ENCODE measurements at places on chromosomes 7 and 10.

DNA sequence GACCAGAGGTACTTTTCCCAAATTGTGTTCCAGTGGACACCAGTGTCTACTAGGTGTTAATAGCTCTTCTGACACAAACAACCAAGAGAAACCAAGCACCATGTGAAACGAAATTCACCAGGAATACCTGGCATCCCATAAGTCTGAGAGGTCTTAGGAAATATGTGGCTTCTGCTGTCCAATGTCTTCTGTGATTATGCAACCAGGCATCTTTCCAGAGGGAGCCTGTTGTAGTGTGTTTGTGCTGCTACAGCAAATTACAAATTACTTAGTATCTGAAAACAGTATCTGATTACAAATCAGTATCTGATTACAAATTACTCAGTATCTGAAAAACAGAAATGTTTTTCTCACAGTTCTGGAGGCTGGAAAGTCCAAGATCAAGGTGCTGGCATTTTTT lies 133.6 kb upstream of the NPVF start:
- DNase-seq = no peak

DNA sequence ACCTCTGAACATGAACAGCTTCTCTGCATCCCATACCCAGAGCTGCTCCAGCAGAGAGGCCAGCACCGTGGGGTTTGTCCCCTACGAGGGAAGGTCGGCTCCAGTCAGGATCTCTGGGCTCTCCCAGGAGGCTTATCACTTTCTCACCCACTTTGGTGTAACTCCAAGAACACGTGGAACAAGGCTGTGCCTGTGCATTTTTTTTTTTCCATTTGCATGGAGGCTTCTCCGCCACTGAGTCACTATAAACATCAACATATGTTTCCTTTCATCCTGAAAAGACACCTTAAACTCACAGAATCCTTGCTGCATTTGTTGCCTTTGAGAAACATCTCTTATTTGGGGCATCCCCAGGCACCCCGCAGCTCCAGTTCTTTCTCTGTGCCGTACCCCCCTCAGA lies 29.4 kb upstream of the ECHDC3 start:
- DNase-seq = no peak

DNA sequence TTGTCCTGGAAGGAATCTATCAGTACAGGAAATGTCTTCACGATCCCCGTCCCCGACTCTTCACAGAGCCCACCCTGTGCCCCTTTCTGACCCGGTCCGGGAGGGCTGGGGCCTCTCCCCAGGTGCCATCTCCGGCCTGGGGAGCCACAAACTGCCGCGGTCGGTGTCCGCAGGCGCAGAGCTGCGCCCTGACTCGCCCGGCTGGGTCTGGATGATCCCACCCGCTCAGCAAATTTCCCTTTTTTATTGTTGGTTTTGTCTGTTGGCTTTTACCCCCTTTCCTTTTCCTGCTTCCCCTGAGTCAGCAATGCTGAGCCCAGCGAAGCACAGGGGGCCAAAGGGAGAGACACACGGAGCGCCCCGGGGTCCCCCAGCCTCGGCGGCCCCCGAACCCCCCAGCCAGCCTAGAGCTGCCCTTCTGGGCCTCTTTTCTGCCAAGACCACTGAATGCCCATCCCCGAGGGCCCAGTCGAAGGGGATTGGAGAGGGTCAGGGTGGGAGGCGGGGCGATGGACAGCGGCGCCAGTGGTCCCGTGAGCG lies 30.9 kb downstream of the LEP start:
- no peak for DNase-seq

DNA sequence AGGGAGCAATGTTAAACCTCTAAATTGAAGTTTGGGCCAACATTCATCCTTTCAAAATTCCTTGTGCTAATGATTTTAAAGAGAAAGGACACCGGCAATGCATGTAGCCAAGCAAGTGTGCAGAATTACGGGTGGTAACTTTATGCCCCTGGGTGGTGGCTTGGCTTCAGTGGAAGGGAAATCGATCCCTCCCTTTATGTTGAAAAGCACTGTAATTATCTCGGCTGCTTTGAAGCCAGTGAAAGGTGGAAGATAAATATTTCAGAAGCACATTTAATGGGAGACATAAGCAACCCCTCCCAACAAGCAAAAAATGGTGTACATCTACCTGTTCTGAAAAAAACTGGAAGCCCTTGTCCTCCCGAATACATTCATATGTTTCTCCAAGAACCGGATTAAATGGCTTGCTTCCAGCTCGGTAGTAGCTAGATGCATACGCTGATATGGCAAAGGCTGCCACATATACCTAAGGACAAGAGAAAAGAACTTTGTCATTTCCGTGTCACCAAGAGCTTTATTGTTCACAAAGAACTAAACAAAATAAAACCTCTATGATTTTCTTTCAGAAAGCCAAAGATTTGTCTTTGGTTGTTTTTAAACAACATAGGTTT lies 73.3 kb upstream of the GSDME start:
- DNase-seq = no peak

DNA sequence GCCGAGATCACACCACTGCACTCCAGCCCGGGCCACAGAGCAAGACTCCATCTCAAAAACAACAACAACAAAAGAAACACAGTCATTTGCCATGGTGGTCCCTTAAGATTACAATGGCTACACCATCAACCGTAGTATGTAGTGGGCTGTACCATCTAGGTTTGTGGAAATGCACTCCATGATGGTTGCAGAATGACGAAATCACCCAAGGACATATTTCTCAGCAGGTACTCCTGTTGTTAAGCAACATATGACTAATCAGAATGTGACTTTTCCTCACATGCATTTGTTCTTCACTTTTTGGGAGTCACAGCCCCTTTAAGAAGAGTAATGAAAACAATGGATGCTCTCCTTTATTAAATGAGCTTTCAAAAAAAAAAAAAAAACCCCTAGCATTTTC lies 11.0 kb downstream of the SVIL start:
- DNase-seq = no peak

- DNase-seq = no peak
Measured at GRCh38 chr10:11993834-11994468, 48.7 kb downstream of the UPF2 start.

DNA sequence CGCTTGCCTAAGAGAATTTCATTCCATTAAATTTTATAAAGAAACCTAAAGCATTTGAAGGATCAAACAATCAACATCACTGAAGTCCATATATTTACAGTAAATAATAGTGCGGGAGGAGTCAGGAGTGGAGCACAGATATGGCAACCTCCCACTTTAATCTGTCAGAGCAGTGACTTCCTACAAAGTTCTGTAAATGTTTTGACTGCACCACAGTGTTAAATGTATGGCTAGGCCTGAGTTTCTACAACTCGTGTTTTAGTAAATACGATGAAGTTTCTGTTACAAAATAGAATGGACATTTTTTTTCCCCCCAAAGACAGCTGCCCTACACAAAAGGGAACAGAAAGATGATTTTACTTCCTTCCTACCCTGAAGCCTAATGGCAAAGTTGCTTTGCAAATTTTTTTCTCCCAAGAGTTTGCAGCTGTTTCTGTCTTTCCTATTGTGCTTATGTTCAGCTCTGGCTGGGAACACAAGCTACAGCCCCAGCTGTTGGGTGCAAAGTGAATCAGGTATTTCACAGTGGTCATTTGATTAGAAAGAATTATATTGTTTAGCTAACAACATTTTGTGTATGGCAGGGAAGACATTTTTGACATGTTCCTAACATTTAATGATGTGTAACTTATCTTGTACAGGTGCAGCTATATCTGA lies 62.1 kb downstream of the MET start:
- DNase-seq = no peak

DNA sequence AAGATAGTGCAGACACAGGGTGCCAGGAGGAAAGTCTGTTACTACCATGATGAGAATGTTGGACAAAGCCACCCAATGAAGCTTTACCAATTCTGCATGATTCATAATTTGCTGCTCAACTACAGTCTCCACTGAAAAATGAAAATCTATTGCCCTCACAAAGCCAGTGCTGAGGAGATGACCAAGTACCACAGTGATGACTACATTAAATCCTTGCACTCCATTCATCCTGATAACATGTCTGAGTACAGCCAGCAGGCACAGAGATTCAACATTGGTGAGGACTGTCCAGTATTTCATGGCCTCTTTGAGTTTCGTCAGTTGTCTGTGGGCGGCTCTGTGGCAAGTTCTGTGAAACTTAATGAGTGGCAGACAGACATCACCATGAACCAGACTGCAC lies 144.0 kb downstream of the PLCE1 start:
- no peak for DNase-seq

- DNase-seq = no peak
Measured at GRCh38 chr7:71976645-71977044, 435.5 kb downstream of the CALN1 start.

DNA sequence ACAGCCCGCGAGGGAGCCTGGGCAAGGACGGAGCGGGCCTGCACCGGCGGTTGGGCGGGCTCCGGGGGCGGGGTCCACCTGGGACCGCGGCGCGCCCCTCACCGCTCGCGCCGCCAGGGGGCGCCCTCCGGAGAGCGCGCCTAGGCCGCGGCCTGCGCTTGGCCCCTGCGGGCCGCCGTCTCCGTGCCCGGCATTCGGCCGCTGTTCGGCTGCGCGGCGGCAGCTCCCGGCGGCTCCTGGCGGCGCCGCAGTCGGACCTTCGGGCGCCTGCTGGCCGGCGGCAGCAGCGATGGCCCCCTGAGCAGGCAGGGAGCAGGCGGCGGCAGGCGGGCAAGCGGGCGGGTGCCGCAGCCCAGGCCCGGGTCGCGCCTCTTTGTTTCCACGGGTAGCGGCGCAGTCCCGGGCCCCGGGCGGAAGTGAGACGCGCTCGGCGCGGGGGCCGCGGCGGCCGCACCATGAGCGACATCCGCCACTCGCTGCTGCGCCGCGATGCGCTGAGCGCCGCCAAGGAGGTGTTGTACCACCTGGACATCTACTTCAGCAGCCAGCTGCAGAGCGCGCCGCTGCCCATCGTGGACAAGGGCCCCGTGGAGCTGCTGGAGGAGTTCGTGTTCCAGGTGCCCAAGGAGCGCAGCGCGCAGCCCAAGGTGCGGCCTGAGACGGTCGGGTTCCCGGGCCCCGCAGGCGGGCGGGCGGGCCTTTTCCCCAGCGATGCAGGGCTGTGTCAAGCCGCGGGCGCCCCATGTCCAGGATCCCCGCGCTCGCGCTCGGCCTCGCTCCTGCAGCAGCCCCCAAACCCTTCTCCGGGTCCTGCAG lies at the start of gene INTS15:
Gene INTS15 (plus strand): TSS at position 193 of the 816 bp plus-strand sequence. CDS start 263 bp downstream, at position 456.
- peak; percentile 5 for DNase-seq

DNA sequence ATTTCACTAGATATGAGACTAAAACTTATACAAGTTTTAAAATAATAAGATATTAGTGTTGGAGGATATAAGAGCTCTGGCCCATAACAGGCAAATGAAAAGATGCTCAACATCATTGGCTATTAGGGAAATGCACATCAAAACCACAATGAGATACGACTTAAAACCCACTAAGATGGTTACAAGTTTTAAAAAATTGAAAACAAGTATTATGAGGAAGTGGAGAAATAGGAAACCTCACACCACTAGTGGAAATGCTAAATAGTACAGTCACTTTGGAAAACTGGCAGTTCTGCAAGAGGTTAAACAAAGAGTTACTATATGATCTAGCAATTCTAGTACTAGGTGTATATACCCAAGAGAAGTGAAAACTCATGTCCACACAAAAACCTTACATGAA lies 17.2 kb downstream of the PANK1 start:
- no peak for DNase-seq

GRCh38 chr10:7334642-7334964 lies 76.2 kb downstream of the SFMBT2 start:
- no peak for DNase-seq

- DNase-seq = no peak
Measured at GRCh38 chr7:56063500-56063881, 595 bp upstream of the SUMF2 start.

DNA sequence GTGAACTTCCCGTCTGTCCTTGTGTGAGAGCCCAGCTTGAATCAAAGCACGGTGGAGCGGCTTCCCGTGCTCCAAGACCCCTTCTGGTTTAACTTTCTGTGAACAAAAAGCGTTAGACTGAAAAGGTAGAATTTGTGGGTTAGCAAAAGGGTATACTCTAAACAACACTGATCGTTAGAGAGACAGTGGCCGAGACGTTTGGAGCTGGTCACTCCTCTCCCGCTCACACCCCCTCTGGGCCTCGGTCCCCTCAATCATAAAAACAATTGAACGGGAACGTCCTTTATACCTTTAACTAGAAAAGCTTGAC lies 502 bp downstream of the PRKRIP1 start:
- no peak for DNase-seq

Measured in HS-27A (cell line).